ENCODE measurements at places on chromosomes 6 and 20.

DNA sequence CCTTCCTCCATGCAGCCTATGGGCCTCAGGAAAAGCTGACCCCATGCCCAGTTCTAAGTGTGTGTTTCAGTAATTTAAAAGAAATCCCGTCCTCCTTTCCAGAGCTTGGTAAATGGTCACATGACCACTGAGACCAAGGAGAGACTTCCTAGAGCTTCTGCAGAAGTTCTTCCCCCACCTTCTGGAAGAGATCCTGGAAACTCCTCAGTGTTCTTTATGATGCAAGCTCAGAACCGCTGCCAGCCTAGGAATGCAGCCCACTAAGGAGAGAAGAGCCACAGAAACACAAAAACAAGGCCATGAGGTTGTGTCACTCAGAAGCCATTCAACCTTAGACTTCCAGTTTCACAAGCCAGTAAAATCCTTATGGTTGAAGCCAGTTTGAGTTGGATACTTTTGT is 348.4 kb downstream of the TPBG start:
- no peak for DNase-seq

- DNase-seq = no peak
These were observed 456.6 kb downstream of the LMBRD1 start for GRCh38 chr6:69340196-69340595.

DNA sequence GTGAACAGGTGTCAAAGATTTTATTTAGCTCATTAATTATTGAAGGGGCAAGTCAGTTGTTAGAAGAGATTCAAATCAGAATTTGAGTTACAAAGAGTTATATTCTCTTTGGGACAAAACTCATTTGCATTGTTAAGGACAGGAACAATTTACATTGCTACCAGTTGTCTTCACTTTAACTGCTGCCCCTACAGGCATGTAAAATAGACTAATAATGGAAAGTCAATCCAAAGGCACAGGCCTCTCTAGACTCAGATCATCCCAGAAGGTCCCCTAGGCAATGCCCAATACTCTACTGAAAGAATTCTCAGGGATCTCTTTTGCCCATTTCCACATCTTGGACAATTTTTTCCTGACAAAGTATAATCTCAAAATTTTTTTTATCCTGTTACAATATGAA is 95.7 kb downstream of the SCP2D1 start:
- no peak for DNase-seq

GRCh38 chr6:108877046-108877751 is 29.0 kb downstream of the ARMC2 start:
- no peak for DNase-seq

- DNase-seq = no peak
These were observed 55.8 kb upstream of the MAFB start for GRCh38 chr20:40744818-40745175.

- DNase-seq = no peak
These were observed 49.6 kb downstream of the ZMYND8 start for GRCh38 chr20:47306755-47307370.

- no peak for DNase-seq
These were observed 12.3 kb downstream of the EDEM2 start for GRCh38 chr20:35134880-35135279.

GRCh38 chr6:163354085-163354484 is 60.4 kb upstream of the QKI start:
- no peak for DNase-seq
